ENCODE measurements at places on chromosomes 7 and 10.

DNA sequence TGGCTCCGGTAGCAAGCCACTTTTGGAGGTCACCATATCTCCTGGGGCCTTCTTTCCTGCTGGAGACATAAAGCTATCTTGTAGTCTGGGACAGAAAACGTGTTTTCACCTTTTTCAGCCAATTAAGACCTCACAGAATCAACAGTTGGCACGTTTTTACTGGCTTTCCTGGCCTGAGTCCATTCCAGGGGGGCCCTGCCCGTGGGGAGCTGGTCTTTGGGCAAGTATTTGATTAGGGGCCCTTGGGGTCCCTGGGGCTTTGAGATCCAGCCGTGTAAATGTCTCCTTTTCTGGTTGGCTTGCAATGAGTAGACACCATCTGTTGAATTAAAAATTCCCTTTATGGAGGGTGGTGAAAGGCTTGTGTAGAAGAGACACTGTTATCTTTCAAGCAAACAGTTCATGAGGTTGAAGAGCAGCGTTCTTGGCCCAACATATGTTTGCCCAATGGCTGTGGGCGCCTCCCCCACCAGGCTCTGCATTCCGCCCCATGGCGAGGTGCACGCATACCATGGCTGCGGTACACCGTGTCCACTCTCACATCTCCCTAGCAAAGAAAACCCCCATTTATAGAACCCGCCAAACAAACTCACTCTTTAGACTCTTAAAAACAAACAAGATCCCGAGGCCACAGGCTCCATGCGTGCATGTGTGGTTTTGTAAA is 593.2 kb downstream of the LRMDA start:
- no peak for DNase-seq

GRCh38 chr7:102834466-102834865 is 78.3 kb upstream of the LRRC17 start:
- no peak for DNase-seq

GRCh38 chr10:125037145-125037877 is 95.4 kb downstream of the ZRANB1 start:
- peak; percentile 85 for DNase-seq

GRCh38 chr10:20877986-20878983 is 18.8 kb downstream of the NEBL start:
- DNase-seq: no peak

DNA sequence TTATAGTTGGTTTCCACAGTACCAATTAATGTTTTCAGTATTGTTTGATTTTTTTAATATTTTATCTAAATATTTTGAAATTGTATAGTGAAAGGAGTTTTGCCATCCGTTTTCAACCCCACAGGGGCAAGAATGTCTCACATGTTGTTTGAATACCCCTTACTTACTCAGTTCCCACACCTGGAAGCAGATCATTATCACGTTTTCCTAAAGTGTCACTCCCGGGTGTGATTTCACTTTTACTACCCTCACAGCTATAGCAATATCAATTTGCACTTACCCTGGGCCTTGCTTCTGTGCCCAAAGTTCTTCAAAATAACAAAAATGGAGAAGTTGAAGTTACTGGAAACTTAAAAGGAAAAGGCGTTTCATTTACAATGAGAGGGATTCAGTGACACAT is 228.1 kb downstream of the CSTF2T start:
- no peak for DNase-seq

DNA sequence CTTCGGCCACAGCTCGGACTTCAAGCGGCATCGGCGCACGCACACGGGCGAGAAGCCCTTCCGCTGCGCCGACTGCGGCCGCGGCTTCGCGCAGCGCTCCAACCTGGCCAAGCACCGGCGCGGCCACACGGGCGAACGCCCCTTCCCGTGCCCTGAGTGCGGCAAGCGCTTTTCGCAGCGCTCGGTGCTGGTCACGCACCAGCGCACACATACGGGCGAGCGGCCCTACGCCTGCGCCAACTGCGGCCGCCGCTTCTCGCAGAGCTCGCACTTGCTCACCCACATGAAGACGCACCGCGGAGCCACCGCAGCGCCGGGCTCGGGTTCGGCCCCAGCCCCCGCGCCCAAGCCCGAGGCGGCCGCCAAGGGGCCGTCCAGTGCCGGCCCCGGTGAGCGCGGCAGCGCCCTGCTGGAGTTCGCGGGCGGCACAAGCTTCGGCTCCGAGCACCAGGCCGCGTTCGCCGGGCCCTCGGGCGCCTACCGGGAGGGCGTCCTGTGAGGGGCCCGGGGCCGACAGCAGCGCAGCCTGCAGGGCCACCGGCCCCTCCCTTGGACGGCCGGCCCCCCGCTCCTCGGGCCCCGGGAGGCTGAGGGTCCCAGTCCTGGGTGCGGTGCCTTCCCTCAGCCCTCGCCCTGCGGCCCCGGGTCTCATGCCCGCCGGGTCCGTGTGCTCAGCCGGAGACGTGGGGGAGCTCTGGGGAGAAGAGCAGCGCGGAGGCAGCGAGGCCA is 17.2 kb downstream of the ZNF316 start:
- DNase-seq: no peak

DNA sequence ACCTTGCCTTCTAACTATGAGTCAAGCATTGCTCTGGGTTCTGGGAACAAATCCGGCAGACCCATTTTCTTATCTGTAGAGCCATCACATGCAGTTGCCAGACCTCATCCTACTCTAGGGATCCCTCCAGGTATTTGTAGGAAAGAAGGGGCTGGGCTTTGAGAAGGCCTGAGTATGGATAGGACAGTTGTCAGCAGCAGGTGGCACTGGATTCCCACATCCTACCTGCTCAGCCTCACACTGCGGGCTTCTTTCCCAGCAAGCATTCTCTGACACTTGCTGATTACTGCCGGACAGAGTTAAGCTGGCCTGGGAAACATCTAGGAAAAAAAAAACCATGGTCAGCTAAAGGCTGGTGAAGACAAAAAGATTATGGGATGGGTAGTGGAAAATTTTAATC is 224.1 kb downstream of the CCSER2 start:
- no peak for DNase-seq

- no peak for DNase-seq
Measured at GRCh38 chr10:71072823-71073210, 139.6 kb upstream of the UNC5B start.

- peak; percentile 91 for DNase-seq
Measured at GRCh38 chr7:149558149-149558861, 60.7 kb upstream of the ZNF746 start.

- DNase-seq: no peak
Measured at GRCh38 chr10:36880898-36881297, 244.5 kb upstream of the ANKRD30A start.

DNA sequence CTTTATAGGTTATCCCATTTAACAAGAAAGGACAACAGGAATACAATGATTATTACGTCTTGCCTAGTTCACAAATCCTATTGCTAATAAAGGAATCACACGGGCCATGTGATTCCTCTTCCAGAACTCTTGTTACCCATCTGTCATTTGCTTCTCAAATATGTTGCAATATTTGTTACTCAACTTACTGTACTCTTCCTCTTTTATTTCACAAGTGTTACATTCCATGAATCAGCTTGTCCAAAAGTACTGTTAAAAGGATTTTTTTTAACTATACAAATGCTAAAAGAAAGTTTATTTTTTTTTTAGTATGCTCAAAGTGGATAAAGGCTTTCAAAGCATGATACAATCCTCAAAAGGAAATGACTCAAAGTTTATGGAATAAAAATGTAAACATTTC is 3.9 kb upstream of the CD36 start:
- DNase-seq: no peak

DNA sequence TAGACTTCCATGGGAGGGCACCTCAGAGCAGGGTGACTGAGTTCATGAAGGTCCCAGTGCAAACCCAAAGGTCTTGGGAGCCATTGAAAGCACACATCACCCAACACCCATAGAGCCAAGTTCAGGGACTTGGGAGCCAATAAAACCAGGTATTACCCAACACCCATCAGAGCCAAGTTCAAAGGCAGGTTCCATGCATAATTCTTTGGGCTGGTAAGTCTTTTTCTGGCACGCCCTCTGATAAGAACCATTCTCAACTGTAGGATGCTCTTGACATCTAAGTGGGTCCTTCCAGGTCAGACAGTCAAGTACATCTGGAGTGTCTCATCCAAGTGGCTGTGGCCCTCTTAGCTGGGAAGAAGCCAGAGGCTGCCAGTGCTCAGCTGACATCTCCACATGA is 63.2 kb downstream of the EBF3 start:
- DNase-seq: no peak

- peak; percentile 34 for DNase-seq
Measured at GRCh38 chr7:50595491-50596102, 30.4 kb upstream of the DDC start.

DNA sequence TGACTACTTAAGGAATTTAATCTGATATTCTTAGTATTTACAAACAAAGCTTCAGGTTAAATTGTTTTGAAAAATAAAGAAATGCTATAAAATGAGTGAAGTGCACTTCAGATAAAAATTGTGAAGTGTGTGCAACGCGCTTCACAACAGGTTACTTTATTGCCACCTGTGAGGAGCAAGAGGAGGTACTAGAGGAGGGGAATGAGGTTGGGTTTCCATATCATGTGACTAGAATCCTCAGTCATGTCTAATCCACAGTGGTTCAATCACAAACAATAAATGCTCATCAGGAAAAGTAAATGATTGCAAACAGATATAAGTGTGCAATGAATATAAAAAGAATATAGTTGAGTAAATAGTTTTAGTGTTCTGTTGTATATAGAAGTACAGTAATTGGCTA is 34.5 kb upstream of the CD36 start:
- DNase-seq: no peak

DNA sequence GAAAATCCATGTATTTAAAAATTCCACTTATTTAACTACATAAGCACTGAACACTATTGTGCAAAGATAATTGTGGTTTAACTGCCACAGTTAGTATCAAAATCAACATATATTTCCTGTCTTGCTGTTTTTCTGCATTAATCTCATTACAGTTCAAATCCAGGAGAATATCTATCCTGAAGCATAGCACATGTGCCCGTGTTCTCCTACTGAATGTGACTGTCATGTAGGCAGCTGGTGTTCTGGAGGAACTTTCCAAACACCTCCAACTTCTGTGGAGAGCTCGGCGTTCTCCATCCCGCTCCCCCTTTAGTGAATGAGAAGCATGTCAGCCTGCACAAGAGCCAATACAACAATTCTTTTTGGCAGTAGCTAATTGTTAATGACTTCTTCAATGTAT is 76.4 kb upstream of the IKZF1 start:
- no peak for DNase-seq

GRCh38 chr7:93838966-93839365 is 51.6 kb downstream of the TFPI2 start:
- no peak for DNase-seq
